ENCODE measurements at places on chromosomes 7 and 10. TPM values are rescaled to one million over a fixed set of nuclear protein-coding genes. Genes with fewer than 3 reads are reported as not detected.
A peak's percentile ranks its signal among the peaks of the same experiment; 100 is the strongest.

The ACSM6 gene
- not detected for total RNA-seq

- no peak overlapping the region for H3K4me3 ChIP-seq
- H3K27me3 ChIP-seq, result no peaks in the 10 kb centered on the region
- no peaks in the 10 kb centered on the region for H3K4me1 ChIP-seq
- H3K36me3 ChIP-seq, result no peaks in the 10 kb centered on the region
These were observed 83.3 kb downstream of the KAT6B start for GRCh38 chr10:74909670-74910069.

- no peak overlapping the region for H3K27ac ChIP-seq
- H3K27me3 ChIP-seq, result no peaks in the 10 kb centered on the region
- DNase-seq, result no peak
- H3K4me3 ChIP-seq, result no peak overlapping the region
These were observed 89.4 kb downstream of the C10orf90 start for GRCh38 chr10:126580873-126581647.

DNA sequence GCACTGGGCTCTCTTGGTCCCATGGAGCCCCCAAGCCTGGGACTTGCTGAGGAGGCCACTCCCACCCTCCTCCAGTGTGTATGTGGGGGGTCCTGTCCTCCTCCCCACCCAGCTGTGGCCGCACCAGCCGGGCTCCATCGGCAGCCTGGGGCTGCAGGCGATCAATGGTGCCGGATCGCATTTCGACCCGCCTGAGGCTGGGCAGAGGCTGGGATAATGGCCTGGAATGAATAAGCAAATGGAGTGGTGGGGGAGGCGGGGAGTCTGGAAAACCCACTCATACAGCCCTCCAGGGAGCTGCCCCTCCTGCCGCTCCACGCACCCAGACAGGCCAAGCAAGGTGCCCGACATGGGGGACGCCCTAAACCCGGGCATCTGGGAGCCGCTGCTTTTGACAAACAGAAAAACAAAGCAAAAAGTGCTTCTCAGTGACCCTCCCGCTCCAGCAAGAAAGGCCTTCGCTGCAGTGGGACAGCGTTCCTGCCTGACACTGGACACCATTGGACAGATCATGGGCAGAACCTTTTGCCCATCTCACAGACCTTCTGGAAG lies 160.5 kb downstream of the NRF1 start:
- no peak for DNase-seq
- H3K4me3 ChIP-seq, result no peak overlapping the region
- no peaks in the 10 kb centered on the region for H3K36me3 ChIP-seq
- H3K27me3 ChIP-seq, result no peaks in the 10 kb centered on the region
- H3K4me1 ChIP-seq, result no peaks in the 10 kb centered on the region
- H3K27ac ChIP-seq, result no peak overlapping the region

The PAPOLB gene
- total RNA-seq, result not detected

DNA sequence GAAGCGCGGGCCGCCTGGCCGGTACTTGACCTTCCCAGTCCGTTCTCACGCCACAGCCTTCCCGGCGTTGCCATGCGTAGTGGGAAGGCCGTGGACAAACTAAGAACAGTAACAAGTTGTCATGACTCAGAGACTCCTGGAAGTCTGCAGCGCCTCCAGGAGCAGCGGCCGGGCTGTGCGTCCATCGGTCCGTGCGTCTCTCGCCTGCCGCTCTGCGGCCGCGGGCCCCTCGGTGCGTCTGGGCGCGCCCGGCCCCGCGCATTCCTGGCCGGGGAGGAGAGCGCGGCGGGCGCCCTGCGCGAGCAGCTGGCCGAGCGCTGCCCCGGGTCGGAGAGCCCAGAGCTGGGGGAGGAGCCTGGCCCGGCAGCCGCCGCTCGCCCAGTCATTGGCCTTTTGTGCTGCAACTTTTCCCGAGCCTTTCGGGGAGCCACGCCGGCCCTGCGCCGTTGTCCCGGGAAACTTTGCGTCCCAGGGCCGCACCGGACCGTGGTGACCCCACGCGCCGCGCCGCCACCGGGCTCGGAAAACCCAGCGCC lies 123.7 kb downstream of the TACC2 start:
- H3K36me3 ChIP-seq, result no peaks in the 10 kb centered on the region
- peak overlapping the region; percentile 99 for H3K27ac ChIP-seq
- no peaks in the 10 kb centered on the region for H3K4me1 ChIP-seq
- H3K4me3 ChIP-seq, result peak overlapping the region; percentile 53
- peak; percentile 85 for DNase-seq

DNA sequence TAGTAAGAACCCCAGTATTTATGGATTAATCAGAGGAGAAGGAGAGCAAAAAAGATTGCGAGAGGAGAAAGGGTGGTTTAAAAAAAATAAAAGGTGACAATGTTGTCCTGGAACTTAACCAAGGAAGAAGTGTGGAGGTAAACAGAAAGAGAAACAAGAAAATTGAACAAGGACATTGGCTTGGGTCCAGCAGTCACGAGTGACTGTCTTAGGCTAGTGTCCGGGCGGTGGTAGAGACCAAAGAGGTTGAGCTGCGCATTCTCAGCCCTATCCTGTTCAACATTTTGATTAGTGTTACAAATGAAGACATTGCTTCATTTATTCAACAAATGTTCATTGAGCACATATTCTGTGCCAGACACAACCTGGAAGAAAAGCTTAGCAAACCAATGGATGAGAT lies 329.9 kb downstream of the FGFR2 start:
- DNase-seq, result no peak
- no peaks in the 10 kb centered on the region for H3K36me3 ChIP-seq
- no peaks in the 10 kb centered on the region for H3K27me3 ChIP-seq

The HABP2 gene
- not detected for total RNA-seq

DNA sequence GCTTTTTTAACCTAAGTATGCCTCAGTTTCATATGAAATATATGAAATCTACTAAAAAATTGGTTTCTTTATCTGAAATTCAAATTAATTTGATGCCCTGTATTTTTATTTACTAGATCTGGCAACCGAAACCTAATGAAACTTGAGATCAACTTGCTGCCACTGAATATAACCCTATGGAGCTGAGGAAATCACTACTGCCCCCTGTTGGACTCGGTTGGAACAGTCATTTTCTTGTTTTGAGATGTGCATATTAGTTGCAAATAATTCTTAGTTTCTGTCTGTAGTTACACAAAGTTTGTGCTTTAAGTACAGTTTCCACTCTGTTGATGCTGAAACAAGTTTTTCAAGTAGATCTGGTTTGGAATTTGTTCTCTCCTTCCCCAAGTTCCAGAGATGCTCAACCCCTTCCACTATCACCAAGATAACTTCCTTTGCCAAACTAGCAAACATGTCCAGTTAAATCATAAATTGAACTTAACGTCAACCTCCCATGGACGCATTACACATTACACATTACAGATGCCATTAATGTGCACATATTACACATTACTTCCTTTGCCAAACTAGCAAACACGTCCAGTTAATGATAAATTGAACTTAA lies 22.2 kb upstream of the EXOC4 start:
- no peaks in the 10 kb centered on the region for H3K36me3 ChIP-seq
- H3K4me3 ChIP-seq, result no peak overlapping the region
- no peaks in the 10 kb centered on the region for H3K27me3 ChIP-seq
- DNase-seq, result no peak

GRCh38 chr7:106462914-106463482 lies 178.2 kb upstream of the NAMPT start:
- H3K36me3 ChIP-seq, result no peaks in the 10 kb centered on the region
- peaks cover 6% of the 10 kb centered on the region for H3K4me1 ChIP-seq
- H3K27ac ChIP-seq, result no peak overlapping the region

The RSU1 gene
- 31.4 TPM for total RNA-seq

GRCh38 chr10:113222207-113222606 lies 272.2 kb downstream of the TCF7L2 start:
- H3K27ac ChIP-seq, result no peak overlapping the region
- no peak overlapping the region for H3K4me3 ChIP-seq
- H3K27me3 ChIP-seq, result no peaks in the 10 kb centered on the region
- no peaks in the 10 kb centered on the region for H3K36me3 ChIP-seq

The TMEM139 gene
- 162 TPM for total RNA-seq

The PLEKHS1 gene
- 58.8 TPM for total RNA-seq

DNA sequence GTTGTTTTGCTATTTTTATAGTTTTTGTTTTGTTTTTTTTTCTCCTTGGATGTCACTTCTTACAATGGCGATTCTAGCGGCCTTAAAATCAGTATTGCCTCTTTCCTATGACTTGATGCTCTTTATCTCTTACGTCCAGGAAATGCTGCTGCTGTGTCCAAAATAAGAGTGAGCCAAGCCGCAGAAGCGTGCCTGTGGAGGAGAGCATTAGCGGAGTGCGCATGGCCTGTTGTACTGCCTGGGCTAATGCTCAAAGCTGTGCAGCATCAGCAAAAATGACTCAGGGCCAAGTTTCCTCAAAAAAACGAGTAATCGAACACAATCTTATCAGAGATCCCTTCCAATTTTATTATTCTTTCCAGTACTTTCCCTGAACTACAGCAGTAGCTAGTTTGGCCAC lies 18.5 kb upstream of the GAD2 start:
- H3K4me3 ChIP-seq, result no peak overlapping the region
- H3K27ac ChIP-seq, result no peak overlapping the region
- DNase-seq, result no peak
- no peaks in the 10 kb centered on the region for H3K27me3 ChIP-seq
- H3K4me1 ChIP-seq, result no peaks in the 10 kb centered on the region

The C10orf67 gene
- total RNA-seq, result not detected

DNA sequence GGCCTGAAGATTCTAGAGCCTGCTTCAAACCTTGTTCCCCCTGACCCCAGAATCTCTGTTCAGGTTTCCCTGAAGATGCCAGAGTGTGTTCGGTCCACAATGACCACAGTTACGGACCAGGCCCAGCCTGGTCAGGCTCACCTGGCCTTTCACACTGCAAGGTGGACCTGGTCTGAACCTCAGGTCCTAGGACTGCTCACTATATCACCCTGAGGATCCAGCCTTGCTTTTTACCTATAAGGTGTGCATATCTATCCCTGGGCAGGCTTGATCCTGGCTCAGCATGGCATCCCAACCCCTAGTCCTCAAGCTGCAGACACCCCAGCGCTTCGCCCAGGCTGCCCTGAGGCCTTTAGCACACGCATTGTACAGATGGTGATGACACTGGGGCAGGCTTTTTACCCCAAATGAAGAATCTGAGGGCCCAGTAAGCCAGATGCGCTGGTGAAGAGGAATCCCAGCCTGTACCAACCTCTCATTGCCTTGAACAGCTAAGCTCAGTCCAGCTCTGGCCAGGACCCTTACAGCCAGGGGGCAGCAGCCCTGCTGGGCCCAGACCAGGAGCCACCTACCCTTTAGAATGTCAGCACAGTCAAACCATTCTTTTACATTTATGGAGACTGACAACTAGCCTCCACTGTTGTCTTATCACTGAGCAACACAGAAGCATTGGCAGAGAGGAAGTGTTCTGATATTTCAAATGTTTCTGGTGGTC lies 28.0 kb downstream of the MAT1A start:
- H3K36me3 ChIP-seq, result no peaks in the 10 kb centered on the region
- H3K4me3 ChIP-seq, result no peak overlapping the region
- no peaks in the 10 kb centered on the region for H3K27me3 ChIP-seq
- H3K27ac ChIP-seq, result no peak overlapping the region

The LRRC4 gene
- not detected for total RNA-seq

DNA sequence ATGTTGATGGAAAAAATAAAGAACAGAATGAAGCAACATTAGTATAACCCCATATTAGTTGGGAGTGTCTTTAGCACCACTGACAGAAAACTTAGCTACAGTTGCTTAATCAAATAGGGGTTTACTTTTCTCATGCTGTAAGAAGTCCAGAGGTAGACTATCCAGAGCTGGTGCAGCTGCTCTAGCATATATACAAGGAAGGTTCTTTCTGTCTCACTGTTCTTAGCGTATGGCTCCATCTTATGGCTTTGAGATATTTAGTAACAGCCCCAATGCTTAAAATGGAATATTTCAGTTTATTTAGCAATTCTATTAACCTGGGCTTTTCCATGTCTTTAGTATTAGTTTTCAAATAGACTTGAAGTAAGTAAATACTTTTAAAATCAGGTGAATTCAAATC lies 15.2 kb upstream of the WNT2 start:
- no peak for DNase-seq
- H3K36me3 ChIP-seq, result no peaks in the 10 kb centered on the region
- no peaks in the 10 kb centered on the region for H3K27me3 ChIP-seq
- H3K27ac ChIP-seq, result no peak overlapping the region

The UCMA gene
- total RNA-seq, result not detected

DNA sequence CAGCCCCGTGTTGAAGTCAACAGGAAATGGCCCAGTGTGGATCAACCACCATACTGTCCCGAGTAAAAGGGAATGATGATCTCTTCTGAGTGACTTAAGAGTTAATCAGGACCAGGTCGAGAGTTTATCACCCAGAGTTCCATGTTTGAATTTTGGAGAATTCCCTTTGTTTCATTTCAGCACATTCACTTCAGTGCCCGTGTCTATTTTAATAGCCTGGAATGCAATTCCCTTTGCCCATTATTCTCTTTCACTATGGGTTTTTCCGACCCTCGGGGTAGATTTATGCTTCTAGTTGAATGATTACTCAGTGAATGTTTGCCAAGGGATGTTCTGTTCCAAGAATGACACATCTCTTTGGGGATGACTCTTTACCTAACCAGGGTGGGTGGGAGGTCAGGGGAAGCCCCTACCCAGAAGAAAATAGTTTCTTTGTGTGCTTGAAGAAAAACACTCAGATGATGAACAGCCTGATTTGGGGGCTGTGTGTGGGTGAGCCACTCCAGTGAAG lies 594.9 kb downstream of the INHBA start:
- H3K4me1 ChIP-seq, result no peaks in the 10 kb centered on the region
- no peak overlapping the region for H3K4me3 ChIP-seq
- H3K27me3 ChIP-seq, result no peaks in the 10 kb centered on the region
- DNase-seq, result no peak

The LBX1 gene
- total RNA-seq, result not detected

GRCh38 chr7:12052211-12052610 lies 158.9 kb upstream of the TMEM106B start:
- no peaks in the 10 kb centered on the region for H3K27me3 ChIP-seq
- H3K27ac ChIP-seq, result no peak overlapping the region
- H3K36me3 ChIP-seq, result no peaks in the 10 kb centered on the region
- no peak for DNase-seq

- no peak for DNase-seq
- H3K4me1 ChIP-seq, result no peaks in the 10 kb centered on the region
- H3K4me3 ChIP-seq, result no peak overlapping the region
- no peaks in the 10 kb centered on the region for H3K36me3 ChIP-seq
- no peak overlapping the region for H3K27ac ChIP-seq
These were observed 41.0 kb downstream of the KAT6B start for GRCh38 chr10:74867351-74867750.

GRCh38 chr7:42932811-42933591 lies 825 bp downstream of the MRPL32 start:
- no peak for DNase-seq
- peak overlapping the region; percentile 81 for H3K27ac ChIP-seq
- no peaks in the 10 kb centered on the region for H3K36me3 ChIP-seq
